Epithelial cell of prostate (primary cell): ENCODE measurements at places on chromosomes 12 and 14.

- no peak for DNase-seq
Observed at GRCh38 chr12:24206621-24207020, 257.2 kb upstream of the SOX5 start.

GRCh38 chr12:116703214-116703795, 34.6 kb downstream of the SPRING1 start:
- no peak for DNase-seq

DNA sequence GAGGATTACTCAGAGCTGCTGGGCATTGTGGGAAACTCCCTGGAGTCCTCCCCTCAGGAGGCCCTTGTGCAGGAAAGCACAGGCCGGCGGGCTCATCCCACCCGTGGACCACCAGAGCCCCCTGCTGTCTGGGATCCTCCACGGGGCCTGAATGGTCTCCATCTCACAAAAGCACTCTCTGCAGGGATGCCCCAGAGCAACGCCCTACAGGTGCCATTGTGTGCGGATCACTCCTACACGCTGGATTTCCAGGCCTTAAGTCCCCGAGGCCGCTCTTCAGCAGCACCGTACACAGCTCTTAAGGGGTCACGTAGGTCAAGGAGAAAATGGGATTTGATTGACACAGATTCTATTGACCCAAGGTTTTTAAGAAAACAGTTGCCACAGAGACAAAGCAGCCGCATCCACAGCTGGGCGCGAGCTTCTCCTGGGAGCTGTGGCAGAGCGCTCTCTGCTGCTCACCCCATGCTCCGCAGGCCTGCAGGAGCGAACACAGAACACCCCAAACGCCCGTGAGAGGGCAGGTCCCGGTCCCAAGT, 36.7 kb upstream of the RIMBP2 start:
- no peak for DNase-seq

DNA sequence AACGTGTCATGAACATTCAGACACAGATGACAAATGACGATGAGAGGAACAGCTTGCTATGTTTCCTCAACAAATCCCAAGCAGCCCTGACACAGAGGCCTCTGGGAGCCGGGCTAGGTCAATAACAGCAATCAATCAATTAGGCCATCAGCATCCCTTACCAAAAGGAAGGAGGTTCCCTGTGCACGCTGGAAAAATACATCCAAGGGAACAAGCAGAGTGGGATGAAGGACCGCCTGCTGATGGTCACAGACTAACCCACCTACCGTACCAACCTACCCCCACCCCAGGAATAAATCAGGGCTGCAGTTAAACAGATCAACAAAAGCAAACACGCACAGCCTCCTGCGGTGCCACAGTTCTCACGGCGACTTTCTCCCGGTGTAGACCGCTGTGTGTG, 265.1 kb upstream of the SFSWAP start:
- no peak for DNase-seq

- no peak for DNase-seq
Observed at GRCh38 chr14:50061664-50062437, 54.5 kb downstream of the VCPKMT start.

- no peak for DNase-seq
Observed at GRCh38 chr12:80937391-80938238, at the start of gene LIN7A. LIN7A (minus strand) TSS chr12:80937934; CDS start chr12:80937722, 212 bp downstream.

DNA sequence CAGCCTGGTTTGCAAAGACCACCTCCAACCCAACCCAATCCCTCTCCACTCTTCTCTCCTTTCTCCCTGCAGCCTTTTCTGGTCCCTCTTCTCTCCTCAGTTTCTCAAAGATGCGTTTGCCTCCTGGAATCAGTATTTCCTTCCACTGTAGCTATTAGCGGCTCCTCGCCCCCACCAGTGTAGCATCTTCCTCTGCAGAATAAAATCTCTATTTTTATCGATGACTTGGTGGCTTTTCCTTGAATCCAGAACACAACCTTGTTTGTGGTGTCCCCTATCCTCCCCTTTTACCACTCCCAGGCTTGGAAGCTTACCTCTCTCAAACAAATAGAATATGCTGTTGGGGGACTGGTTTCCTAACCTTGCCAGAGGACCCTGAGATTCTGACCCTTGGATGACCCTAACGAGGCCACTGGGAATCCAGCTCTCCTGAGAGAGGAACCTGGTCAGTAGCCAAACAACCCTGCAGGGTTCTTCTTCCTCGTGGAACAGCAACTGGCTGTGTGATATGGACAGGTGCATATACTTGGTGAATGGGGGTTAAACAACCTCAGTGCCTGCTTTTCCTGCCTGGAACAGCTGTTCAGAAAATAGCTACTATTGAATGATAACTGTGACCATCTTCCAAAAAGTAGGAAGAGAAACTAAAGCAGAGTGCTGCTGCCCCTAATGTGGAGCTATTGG, 4.4 kb downstream of the WNT1 start:
- no peak for DNase-seq

DNA sequence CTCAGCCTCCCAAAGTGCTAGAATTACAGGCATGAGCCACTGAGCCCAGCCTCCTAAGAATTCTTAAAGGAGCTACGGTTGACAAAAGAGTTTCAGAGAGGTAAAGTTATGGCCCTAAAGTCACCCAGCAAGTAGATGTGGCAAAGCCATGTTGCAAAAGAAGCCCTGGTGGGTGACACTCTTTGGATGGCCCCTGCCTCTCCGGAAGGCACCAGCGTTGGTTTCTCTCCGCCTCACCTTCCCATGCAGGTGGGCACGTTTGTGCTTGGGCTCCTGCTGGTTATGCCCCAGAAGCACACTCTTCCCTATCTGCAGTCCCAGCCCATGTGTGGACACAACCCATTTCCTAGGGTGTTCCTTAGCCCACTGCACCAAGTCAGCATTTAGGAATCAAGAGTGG, 9.5 kb upstream of the SERPINA3 start:
- no peak for DNase-seq

- no peak for DNase-seq
Observed at GRCh38 chr12:113456761-113457160, 14.9 kb downstream of the LHX5 start.

DNA sequence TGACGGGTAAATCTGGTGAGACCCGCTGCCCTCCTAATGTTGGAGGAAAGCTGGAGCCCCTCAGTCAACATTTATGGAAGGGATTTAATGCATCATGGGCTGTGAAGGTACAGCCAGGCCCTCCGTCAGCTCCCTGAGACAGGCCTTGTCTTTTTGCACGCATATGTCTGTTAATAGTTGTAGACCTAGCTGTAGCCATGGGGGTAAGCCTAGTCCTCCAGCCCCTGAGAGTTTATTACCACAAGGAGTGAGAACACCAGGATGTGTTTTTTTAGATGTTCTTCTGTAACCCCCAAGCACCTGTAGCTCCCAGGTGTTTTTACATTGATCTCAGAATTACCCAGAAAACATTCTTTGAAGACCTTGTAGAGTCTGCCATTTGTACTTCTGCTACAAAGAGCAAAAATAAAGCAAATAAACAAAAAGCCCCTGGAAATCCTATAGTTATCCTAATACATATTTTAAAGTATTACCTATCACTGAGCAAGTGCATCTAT, 25.5 kb downstream of the ETV6 start:
- DNase-seq, result no peak

DNA sequence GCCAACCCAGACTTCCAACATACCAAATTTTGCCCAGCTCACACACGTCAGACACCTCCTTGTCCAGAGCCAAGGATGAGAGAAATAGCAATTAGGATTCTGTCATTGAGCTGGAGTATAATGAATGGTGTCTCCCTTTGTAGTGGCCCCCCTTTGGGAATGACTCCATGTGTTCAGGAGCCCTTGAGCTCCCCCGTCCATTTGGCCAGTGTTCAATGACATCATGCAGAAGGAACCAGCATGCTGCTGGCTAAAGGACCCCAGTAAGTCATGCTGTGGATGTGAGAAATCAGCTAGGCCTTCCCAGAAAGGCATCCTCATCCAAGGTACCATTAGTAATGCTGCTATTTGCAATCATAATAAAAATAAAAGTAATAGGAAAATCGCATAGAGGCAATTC, 158.8 kb upstream of the SRRM4 start:
- no peak for DNase-seq

- no peak for DNase-seq
Observed at GRCh38 chr14:41606282-41606531, 469 bp upstream of the LRFN5 start.

DNA sequence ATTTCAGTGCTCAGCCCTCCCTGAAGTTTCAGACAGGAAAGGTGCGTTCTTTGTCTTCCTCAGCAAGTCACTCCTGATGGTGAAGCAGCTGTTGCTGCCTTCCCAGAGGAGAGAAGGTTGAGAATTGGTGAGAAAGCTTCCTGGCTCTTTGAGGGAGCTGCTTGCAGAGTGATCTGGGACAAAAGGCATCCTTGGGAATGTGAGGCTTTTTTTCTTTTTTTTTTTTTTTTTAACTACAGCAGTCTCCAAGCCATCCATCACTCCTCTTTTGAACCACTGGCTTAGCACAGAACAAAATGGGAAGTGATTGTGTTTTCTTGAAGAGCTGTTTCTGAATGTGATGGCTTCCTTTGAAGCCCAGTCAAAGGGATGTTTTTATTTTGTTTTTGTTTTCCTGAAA, 120.4 kb upstream of the LRIG3 start:
- peak; percentile 36 for DNase-seq

- DNase-seq, result no peak
Observed at GRCh38 chr12:94244165-94245133, 96.1 kb downstream of the PLXNC1 start.

- DNase-seq, result no peak
Observed at GRCh38 chr12:64824500-64825142, at the start of gene TBC1D30. TBC1D30 (plus strand) TSS chr12:64824647; CDS start chr12:64824880, 233 bp downstream.

DNA sequence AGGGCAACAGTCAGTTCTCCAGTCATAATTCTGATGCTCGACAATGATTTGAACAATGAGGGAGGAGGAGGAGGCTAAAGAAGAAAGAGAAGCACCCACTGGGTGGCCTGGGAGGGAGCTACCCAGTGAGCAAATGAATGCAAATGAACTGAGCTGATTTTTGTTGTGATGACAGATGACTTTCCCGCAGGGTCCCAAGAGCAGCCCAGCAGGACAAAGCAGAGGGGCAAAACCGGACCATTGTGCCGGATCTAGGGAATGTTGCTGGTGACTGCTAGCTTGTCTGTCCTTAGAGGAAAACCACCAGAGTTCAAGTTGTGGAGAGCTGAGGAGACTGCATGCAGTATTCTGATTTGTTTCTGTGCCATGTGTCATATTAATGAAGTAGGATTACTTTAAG, 162.8 kb downstream of the MON2 start:
- no peak for DNase-seq

- DNase-seq, result no peak
Observed at GRCh38 chr12:68508576-68508975, 102.1 kb upstream of the RAP1B start.

- DNase-seq, result no peak
Observed at GRCh38 chr12:41473441-41473840, 285.3 kb downstream of the PDZRN4 start.

DNA sequence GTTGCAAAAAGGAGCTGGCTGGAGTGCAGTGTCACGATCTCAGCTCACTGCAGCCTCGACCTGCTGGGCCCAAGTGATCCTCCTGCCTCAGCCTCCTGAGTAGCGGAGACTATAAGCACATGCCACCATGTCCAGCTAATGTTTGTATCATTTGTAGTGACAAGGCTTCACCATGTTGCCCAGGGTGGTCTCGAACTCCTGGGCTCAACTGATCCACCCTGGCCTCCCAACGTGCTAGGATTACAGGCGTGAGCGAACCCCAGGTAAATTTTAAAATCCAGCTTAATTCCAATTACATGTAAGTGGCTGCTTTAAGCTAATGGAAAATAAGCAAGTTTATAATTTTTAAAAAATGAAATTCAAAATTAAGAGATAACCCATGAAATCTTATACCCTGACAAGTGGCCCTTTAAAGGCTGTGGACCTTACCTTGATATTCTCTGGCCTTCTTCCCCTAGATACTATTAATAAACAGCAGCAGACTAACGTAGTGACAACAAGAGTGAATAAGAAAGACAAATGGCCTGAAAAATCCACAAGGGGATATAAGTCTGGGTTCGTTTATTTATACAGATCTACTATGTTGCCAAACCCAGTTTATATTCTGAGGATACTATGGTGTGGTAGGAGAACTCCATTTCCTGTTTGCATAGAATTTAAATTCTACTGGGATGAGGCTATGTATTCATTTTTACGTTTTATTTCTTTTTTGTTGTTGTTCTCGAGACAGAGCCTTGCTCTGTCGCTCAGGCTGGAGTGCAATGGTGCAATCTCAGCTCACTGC, 25.6 kb upstream of the SLC2A3 start:
- DNase-seq, result no peak

GRCh38 chr12:88625356-88625755, 45.1 kb upstream of the KITLG start:
- no peak for DNase-seq

DNA sequence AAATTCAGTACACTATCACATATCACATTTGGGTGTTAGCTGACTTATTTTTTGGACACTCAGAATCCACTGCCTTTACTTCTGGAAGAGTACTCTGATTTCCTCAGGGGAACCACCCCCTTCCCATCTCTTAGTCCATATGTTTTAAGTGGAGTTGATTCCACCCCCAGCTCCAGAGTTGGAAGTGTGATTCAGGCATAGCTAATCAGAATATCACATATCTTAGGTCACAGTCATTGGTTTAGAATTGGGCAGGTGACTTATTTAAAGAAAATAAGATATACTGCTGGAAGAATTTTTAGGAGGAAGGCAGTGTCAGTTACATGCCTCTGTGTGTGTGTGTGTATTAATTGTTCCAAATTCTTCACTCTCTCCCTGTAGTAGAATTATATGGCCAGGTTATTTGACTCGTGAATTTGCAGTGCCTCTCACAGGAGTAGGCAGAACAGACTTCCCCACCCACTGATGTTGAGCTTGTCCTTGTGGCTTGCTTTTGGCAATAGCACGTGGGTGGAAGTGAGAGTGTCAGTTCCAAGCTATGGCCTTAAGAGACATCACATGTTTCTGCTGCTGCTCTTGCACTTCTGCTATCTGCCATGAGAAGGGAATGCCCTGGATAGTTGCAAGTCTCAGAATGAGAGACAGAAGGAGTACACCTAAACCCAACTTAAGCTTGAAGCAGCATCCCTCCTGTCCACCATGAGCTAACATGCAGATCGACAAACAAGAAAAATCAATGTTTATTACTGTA, 6.4 kb upstream of the GAS2L3 start:
- DNase-seq, result no peak

- DNase-seq, result no peak
Observed at GRCh38 chr12:70246580-70246979, 3.3 kb downstream of the CNOT2 start.
